ENCODE measurements at places on chromosomes 12 and 14.
A peak's percentile ranks its signal among the peaks of the same experiment; 100 is the strongest.

DNA sequence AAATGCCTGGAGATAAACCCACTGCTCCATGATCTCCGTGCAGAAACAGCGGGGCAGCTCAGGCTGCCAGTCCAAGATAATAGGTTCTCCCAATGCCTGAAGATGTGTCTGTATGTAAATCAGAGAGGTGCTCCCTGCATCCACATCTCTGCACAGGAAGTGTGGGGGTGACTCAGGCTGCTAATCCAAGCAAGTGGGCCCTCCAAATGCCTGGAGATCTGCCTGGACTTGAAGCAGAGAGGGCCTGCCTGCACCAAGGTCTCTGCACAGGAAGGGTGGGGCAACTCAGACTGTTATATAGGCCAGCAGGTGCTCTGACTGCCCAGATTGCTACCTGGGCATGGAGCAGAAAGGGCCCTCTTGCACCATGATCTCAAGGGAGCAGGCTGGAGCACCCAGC is 504.7 kb downstream of the LRFN5 start:
- DNase-seq: no peak

GRCh38 chr12:49903700-49904423 is at the start of gene FAIM2:
Gene FAIM2, minus strand, starts transcription at chr12:49903900. Its CDS starts 108 bp downstream, at chr12:49903792.
- DNase-seq: peak; percentile 53

- no peak for DNase-seq
Measured at GRCh38 chr12:8912914-8913313, 1.4 kb upstream of the PHC1 start.

GRCh38 chr14:36773558-36773957 is 111.9 kb downstream of the PAX9 start:
- no peak for DNase-seq

DNA sequence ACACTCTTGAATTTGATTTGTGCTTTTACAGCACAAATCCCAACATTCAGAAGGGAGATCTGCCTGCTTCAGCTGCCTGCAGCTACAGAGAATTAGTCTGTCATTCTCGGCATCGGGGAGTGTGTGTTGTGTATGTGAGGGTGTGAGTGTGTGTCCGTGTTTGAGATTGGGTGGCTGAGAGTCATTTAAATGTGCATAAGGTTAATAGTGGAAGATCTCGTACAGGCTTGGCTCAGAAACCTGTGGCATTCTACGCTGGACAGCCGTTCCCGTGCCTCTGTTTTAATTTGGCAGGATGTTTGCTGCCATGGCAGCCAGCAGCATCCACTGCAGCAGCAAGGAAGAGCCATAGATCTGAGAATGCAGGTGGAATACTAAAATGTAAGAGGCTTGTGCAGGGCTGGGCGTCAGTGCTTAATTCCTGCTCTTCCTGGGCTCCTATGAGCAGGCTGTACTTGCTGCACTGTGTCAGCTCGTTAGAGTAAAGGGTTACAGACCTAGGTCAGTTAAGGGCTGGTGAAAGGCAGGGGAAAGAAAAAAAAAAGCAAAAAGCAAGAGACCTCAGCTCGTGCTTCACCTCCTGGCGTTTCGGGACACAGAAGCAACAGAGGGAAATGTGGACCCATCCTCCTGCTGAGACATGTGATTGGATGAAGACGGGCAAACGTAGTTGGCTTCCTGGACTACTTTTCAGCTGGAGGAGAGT is 205.4 kb downstream of the NAV3 start:
- DNase-seq: no peak
